ENCODE measurements at places on chromosomes 2 and 18.

GRCh38 chr2:103295591-103295990 lies 533.8 kb downstream of the TMEM182 start:
- DNase-seq = no peak

GRCh38 chr18:62881509-62882016 lies 166.2 kb downstream of the PHLPP1 start:
- peak; percentile 83 for DNase-seq

GRCh38 chr2:134411279-134411827 lies 157.5 kb downstream of the MGAT5 start:
- no peak for DNase-seq

DNA sequence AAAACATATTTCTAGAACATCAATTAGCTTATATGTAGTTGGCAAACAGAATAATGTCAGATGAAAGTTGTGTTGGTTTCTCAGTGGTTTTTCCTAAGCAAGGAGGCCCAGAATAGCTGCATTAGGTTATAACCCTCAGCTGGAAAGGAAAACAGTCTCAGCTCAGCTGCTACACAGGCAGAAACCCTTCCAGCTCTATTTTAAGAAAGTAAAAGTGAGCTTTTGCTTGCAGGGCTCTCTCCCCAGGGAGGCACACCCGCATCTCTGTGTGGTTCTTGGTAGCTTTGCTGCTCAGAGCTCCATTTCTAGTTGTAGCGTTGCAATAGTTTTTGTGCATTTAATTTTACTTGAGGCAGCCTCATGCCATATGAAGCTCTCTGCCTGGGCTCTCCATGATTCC lies 54.6 kb downstream of the PIKFYVE start:
- peak; percentile 38 for DNase-seq

GRCh38 chr2:182020286-182021070 lies 34.8 kb downstream of the PPP1R1C start:
- peak; percentile 30 for DNase-seq

- DNase-seq = no peak
Measured at GRCh38 chr2:221156062-221156734, 415.9 kb downstream of the EPHA4 start.

GRCh38 chr2:221254299-221254698 lies 317.8 kb downstream of the EPHA4 start:
- DNase-seq = no peak
